ENCODE measurements at places on chromosomes 4 and X.
A peak's percentile ranks its signal among the peaks of the same experiment; 100 is the strongest.

GRCh38 chrX:111264385-111264784 is 5.9 kb downstream of the CAPN6 start:
- no peak for DNase-seq

GRCh38 chr4:160299177-160299576 is 1196.3 kb downstream of the RAPGEF2 start:
- DNase-seq = no peak

- peak; percentile 18 for DNase-seq
Measured at GRCh38 chr4:175891851-175892250, 79.8 kb upstream of the GPM6A start.

- DNase-seq = no peak
Measured at GRCh38 chr4:31983246-31983645, 1263.1 kb downstream of the PCDH7 start.

GRCh38 chrX:119655125-119655524 is 37.8 kb downstream of the SEPTIN6 start:
- peak; percentile 74 for DNase-seq

GRCh38 chr4:142817442-142817841 is 28.7 kb downstream of the INPP4B start:
- peak; percentile 91 for DNase-seq

DNA sequence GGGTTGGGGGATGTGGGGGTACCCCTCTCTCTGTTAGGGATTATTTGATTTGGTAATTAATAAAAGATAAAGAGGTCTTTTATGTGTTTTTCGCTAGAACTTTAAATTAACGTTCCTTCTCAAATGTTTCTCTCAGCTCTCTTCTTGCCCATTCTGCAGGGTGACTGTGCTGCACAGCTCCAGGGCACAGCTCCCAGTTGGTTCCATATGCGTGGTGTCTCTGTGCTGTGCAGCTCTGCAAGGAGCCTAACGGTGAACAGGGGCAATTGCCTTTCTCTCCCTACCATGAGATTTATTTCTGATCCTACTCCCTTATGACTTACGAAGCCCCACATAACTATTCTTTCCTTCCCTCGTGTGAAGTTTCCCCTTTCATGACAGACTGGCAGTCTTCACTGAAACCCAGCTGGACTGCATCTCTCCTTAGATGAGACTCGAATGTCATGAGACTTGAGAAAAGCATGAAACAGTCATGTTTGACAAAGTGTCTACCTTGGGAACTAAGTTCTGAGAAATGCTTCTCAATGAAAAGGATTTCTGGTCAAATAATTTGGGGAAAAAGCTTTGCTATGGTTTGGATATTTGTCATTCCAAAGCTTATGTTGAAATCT is 50.2 kb upstream of the SPRY1 start:
- no peak for DNase-seq

GRCh38 chrX:39814391-39814790 is 283.4 kb downstream of the BCOR start:
- DNase-seq = peak; percentile 22

GRCh38 chr4:141797966-141798365 is 161.6 kb downstream of the IL15 start:
- DNase-seq = peak; percentile 65

DNA sequence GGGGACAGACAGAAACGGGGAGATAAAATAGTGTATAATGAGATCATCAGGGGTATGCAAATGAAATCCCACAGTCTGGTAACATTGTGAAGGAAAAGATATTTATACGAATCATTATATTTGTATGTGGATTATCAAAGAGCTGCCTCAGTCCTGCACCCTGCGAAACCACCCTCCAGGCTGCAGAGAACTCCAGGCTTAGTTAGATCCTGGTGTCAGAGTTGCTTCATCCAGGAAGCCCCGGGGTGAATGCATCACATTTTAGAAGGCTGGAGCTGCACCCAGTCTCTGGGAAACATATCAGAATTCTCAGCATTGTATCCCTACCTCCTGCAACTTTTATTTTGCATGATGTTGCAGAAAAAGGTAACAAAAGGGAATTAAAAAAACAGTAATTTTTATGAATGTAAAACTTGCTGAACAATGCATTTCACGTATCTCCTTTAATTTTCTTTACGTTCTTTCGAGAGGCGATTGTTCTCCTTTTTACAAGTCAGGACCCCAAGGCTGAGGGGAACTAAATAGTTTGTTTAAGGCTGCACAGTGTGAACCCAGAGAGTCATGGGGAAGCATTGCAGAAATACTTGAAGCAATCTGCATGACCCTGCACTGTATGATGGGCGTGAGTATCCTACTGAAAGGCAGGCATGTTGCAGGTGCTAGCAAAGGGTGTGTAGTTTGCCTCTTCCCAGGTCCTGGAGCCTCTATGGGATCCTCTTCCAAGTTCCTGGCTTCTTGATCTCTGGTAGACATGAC is 299.5 kb upstream of the CLNK start:
- no peak for DNase-seq

DNA sequence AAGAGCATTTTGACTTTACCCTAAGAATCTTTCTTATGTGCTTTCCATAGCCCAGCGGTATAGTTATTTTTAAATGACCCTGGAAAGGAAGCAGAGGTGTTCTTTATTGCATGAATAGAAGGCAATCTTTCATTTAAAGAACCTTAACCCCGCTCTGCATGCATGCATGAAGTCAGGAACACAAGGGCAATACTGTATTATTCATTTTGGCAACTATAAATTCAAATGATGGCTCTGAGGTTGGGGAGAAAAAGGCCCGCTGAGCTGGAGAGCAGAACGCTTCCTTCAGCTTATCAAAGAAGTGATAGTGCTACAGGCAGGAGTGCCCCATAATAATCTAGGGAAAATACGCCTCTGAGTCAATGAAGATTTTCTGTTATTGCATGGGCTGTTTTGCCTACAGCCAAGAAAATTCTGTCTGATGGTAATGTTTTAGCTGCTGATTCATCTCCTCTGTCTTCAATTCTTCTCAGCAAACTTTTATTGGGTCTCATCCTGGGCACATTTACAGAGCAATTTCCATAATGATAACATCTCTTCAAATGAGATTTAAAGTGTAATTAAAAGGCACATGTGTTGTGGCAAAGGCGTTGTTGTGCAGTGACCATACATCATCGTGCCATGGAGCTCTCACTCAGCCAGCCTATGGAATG is 452.2 kb upstream of the FTHL17 start:
- DNase-seq = no peak

GRCh38 chrX:87663421-87663820 is 145.8 kb downstream of the KLHL4 start:
- no peak for DNase-seq

- DNase-seq = no peak
Measured at GRCh38 chr4:110944501-110944900, 321.6 kb upstream of the PITX2 start.

DNA sequence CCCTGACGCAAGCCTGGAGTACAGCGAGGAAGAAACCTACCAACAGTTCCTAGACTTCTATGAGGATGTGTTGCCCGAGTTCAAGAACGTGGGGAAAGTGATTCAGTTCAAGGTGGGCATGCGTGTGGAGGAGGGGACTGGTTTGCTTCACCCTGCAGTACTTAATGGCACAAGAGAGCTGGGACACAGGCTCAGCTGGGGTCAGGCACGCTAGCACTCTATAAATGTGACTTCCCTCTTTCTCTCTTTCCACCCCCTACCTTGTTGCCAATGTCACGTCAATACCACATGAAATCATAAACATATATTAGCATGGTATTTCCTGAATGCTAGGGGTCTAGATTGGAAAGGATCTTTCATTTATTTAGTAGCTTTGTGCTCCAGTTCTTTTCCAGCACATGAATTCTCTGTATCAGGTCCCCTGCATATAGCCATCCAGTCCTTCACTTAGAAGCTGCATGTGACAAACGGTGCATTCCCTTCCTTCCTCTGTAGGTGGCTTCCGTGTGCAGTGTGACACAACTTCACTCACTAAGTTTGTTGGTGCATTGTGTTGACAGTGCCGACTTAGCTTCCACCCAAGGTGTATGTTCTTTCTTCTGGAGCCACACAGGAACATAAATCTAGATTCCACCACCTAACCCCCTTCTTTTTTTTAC is 25.6 kb downstream of the ZRSR2 start:
- peak; percentile 26 for DNase-seq

DNA sequence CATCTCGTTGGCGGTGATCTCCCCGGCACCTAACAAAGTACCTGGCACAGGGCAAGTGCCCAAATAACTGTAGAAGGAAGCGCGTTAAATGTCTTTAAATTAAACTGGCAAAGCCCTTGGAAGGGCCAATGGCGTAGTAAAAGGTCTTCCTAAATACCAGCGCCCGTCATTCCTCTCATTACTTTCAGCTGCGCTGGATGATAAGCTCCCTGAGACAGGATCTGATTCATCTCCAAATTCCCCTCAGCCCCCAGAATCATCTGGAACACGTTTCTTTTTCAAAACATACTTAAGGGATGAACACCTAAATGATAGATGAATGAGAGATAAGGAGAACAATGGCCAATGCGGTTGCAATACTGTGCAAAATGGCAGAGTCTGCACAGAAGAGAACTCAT is 95.1 kb downstream of the AFAP1 start:
- DNase-seq = peak; percentile 97

DNA sequence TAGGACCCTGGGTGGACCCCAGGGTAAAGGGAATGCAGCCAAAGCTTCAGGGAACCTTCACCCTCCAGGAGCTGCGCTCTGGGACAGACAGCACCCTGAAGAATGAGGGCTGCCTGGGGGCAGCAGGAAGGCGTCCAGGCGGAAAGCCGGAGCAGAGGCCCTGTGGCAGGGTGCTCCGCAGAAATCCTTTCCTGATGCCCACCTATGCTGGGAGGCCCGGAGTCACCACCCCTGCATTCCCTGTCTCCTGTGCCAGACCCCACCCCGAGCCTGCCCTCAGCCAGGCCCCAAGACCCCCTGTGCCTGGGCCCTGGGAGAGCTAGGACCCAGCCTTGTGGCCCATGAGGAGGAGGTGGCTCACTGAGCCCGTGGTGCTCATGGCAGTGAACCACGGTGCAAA is 1.3 kb upstream of the DGKQ start:
- no peak for DNase-seq

- DNase-seq = peak; percentile 39
Measured at GRCh38 chrX:136250191-136251040, 784 bp downstream of the MAP7D3 start.

GRCh38 chr4:123598331-123598730 is 201.7 kb downstream of the SPRY1 start:
- no peak for DNase-seq

DNA sequence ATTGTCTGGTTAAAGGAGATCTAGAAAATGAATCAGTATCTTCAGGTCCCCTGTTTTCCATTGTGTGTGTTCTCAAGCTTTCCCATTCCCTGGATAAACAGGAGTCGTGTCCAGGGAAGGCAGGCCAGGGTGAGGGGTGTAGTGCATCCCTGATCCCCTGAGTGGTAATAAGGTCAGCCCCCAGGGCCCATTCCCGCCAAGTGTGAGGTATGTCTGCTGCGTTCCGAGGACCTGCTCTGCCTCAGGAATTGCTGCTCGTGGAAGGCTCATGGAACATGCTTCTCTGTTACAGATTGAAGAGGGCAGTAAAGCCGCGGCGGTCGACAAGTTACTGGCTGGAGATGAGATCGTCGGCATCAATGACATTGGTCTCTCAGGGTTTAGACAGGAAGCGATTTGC is 87.1 kb downstream of the SHROOM2 start:
- no peak for DNase-seq

DNA sequence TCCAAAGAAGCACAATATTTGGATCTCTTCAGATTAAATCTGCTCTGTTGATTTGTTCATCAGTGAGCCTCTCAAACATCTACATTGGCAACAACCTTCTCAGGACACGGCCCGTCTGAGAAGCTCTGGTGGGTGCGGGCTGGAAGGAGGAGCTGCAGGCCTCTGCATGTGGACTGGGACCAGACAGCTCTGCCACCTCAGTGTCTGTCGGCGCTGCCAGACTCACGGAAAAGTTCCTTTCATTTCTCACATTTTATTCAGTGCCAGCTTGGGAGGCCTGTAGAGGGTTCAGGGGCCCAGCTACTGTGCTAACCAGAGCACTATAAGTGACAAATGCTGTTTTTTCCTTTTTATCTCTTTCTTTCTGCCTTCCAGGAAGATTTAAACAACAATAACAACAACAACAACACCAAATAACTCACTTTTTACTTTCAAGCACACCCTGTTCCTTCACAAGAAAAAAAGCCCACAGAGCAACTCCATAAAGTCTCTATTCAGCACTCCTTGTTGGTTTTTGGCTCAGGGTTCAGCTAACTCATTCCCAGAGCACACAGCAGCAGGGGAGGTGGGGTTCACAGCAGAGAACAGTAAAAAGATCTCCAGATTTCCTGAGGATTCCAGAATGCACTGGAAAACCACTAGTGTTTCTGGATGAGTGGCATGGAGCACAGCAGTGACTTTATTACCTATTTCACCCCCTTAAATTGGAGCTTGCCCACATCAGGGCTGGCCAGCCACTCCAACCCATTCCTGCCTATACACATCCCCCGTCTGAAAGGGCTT is 23.2 kb upstream of the HOPX start:
- no peak for DNase-seq

DNA sequence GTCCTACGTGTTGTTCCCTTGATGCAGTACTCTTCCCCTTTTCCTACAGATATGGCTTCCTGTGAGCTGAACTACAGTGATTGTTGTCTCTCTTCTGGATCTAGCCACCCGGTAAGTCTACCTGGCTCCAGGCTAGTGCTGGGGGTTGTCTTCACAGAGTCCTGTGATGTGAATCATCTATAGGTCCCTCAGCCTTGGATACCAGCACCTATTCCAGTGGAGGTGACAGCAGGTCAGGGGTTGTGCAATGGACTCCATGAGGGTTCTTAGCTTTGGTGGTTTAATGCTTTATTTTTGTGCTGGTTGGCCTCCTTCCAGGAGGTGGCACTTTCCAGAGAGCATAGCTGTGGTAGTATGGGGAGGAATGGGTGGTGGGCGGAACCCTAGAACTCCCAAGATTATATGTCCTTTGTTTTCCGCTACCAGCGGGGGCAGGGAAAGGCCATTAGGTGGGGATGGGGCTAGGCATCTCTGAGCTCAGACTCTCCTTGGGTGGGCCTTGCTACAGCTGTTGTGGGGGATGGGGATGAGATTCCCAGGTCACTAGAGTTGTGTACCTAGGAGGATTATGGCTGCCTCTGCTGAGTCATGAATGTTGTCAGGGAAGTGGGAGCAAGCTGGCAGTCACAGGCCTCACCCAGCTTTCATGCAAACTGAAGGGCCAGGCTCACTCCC is 121.4 kb upstream of the ANKRD50 start:
- DNase-seq = no peak

DNA sequence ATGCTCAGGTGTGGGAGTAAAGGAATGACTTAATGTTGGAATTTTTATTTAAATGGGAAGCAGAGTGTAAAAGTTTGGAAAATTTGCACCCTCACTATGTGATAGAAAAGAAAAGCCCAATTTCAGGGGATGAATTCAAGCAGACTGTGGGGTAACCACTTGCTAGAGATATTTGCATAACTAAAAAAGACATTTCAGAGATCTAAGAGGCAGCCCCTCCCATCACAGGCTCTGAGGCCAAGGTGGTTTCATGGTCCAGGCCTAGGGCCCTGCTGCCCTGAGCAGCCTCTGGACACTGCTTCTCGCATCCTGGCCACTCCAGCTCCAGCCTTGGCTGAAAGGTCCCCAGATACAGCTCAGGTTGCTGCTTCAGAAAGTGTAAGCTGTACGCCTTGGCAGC is 5.9 kb upstream of the XPNPEP2 start:
- DNase-seq = no peak

Data from fibroblast of skin of back (primary cell).